ENCODE measurements at places on chromosomes 2 and 18. TPM values are rescaled to one million over a fixed set of nuclear protein-coding genes. Genes with fewer than 3 reads are reported as not detected.

DNA sequence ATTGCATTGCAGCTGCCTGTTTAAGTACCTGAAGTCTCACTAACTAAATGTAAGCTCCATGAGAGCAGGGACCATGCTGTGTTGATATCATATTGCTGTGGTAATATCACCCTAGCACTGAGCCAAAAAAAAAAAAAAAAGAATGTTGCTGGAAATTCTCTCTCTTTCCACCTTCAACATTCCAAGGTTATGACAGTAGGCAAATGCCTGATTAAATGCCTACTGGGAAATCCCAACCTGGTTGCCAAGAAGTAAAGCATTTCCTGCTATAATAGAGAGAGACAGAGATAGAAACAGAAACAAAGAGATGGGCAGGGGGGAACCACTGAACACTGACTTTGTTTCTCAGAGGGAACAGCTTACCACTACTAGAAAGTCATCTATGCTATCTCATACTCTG lies 1604.2 kb downstream of the LRP1B start:
- no peak for DNase-seq
- H3K27me3 ChIP-seq, result no peaks in the 10 kb centered on the region
- H3K36me3 ChIP-seq, result no peaks in the 10 kb centered on the region
- H3K27ac ChIP-seq, result no peak overlapping the region
- H3K4me3 ChIP-seq, result no peak overlapping the region

DNA sequence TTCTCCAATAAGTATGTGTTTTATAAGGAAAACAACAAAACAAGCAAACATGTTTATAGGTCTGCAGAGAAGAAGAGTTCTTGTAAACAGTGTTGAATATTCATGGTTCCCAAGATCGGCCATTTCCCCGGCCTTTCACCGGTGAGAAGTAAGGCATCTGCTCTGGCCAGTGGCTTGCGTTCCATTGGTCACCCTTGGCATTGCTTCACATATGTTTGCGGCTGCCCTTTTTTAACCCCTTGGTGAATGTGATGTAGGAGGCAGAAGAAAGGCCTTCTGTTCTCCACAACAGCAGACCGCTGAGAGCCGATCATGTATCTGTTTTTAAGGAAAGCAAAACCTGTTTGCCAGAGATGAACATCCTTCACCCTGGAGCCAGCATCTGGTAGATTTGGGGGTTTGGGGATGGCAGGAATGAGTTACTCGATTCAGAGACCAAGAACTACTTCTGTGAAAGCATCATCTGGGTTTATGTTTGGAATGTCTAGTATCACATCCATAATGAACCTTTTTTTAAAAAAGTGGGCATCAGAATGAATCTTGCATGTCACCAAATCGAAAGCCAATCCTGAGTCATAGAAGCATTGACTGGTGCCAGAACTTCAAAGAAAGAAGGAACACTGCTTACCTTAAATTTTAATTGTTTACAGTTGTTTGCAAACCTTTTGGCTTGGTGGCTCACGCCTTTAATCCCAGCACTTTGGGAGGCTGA lies 112.3 kb downstream of the AGAP1 start:
- no peak for DNase-seq
- no peak overlapping the region for H3K4me3 ChIP-seq
- no peaks in the 10 kb centered on the region for H3K36me3 ChIP-seq
- no peaks in the 10 kb centered on the region for H3K27me3 ChIP-seq
- H3K4me1 ChIP-seq, result no peaks in the 10 kb centered on the region

GRCh38 chr2:65000644-65001043 lies 11.4 kb downstream of the SLC1A4 start:
- no peak overlapping the region for H3K27ac ChIP-seq
- H3K27me3 ChIP-seq, result no peaks in the 10 kb centered on the region
- H3K4me3 ChIP-seq, result no peak overlapping the region
- no peaks in the 10 kb centered on the region for H3K36me3 ChIP-seq
- H3K4me1 ChIP-seq, result no peaks in the 10 kb centered on the region

DNA sequence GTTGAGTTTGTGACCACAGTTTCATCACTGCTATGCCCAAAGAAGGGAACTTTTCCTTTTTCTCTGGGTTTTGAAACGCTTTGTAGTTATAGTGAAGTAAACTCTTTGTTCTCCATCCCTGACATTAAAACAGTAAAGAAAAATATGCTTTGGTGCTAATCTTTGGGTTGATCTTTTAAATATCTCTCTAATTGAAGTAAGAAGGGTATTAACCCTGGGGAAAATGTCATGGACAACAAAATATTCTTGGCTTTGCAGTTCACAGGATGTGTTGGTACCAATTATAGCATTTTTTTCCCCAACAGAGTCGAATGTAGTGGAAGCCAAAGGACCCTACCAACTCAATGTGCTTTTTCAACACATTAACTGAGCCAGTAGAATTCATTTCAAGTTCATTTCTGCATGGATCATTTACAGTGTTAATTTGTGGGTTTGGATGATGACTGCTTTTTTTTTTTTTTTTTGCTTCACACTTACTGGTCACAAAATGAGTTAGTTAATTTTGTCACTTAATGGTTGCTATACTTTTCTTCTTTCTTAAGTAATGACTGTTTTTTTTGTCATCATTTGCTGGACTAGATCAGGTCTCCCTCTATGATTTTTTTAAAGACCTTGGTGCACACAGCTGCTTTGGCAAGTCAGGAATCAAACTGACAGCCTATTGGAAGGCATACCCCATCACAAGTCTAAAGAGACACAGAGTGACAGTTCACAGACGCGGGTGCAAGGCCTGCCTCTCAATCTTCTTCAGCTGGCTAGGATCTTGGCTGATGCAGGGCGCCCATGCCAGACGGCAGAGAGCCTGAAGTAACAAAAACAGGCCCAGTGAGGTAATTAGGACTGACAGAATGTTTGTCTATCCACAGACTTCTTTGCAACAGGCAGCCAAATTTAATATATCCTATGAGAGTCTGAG lies 98.8 kb upstream of the MMADHC start:
- H3K27me3 ChIP-seq, result no peaks in the 10 kb centered on the region
- DNase-seq, result no peak
- H3K36me3 ChIP-seq, result no peaks in the 10 kb centered on the region
- H3K4me1 ChIP-seq, result no peaks in the 10 kb centered on the region
- no peak overlapping the region for H3K4me3 ChIP-seq
- no peak overlapping the region for H3K27ac ChIP-seq

- H3K4me3 ChIP-seq, result no peak overlapping the region
- no peaks in the 10 kb centered on the region for H3K36me3 ChIP-seq
- no peak overlapping the region for H3K27ac ChIP-seq
- no peaks in the 10 kb centered on the region for H3K4me1 ChIP-seq
- no peak for DNase-seq
These were observed 109.1 kb downstream of the KCNH7 start for GRCh38 chr2:162729469-162729868.

- no peak for DNase-seq
- H3K27me3 ChIP-seq, result no peaks in the 10 kb centered on the region
- H3K27ac ChIP-seq, result no peak overlapping the region
- H3K4me1 ChIP-seq, result peaks cover 6% of the 10 kb centered on the region
These were observed 94.2 kb downstream of the CD8B2 start for GRCh38 chr2:106581328-106581727.

DNA sequence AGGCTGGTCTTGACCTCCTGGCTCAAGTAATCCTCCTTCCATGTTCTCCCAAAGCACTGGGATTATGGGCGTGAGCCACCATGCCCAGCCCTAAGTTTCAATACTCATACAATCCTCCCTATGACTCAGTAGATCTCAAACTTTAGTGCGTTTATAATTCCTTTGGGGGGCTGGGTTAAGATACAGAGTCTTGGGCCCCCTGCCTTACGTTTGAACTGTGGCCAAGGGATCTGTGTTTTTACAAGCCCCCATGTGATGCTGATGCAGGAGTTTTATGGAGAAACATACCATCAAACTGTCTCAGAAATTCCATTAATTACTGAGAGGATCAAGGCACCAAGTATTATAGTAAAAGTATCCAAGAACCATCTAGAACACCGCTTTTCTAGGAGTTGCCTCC lies 38.2 kb upstream of the FAM136A start:
- H3K36me3 ChIP-seq, result no peaks in the 10 kb centered on the region
- no peaks in the 10 kb centered on the region for H3K27me3 ChIP-seq
- no peak for DNase-seq
- no peaks in the 10 kb centered on the region for H3K4me1 ChIP-seq

- H3K27me3 ChIP-seq, result no peaks in the 10 kb centered on the region
- H3K4me1 ChIP-seq, result no peaks in the 10 kb centered on the region
- no peak overlapping the region for H3K27ac ChIP-seq
- H3K36me3 ChIP-seq, result peaks cover 19% of the 10 kb centered on the region
- DNase-seq, result no peak
- H3K4me3 ChIP-seq, result no peak overlapping the region
These were observed 49.4 kb downstream of the PELI1 start for GRCh38 chr2:64094663-64095382.

DNA sequence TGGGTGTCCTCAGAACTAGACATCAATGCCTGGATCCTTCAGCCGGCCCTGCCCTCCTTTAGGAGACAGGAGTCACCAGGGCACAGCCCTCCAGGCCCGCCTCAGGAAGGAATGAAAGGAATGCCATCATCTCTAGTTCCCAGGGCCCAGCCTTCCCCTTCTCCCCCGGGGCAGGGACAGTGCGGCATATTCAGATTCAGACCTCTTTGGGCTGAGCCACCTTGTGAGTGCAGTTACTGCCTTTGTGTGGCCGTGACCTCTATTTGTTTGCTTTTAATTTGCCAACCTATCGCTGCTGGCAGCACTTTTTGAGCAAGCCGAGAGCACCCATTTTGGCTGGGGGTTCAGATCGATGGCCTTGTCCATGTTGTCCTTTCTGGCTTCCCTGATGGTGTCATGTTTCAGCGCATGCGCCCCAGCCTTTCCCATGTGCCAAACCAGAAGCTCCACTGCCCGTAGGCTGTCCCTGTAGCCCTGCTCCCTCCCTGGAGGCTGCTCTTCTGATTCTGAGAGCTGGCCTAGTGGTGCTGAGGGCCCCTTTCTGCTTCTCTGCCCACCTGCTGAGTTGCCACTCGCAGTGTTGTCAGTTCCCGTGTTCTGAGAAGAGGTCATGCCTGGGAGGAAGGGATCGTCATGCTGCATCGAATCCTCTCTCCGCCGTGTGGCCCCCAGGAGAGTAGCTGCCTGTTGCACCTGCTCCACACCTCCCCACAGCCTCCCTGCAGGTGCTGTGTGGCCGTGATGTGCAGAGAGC lies 10.9 kb downstream of the ANKRD23 start:
- no peaks in the 10 kb centered on the region for H3K4me1 ChIP-seq
- H3K36me3 ChIP-seq, result peaks cover 33% of the 10 kb centered on the region
- DNase-seq, result peak; percentile 98
- no peak overlapping the region for H3K4me3 ChIP-seq
- H3K27ac ChIP-seq, result peak overlapping the region; percentile 28

- no peaks in the 10 kb centered on the region for H3K36me3 ChIP-seq
- no peak overlapping the region for H3K27ac ChIP-seq
- H3K4me1 ChIP-seq, result no peaks in the 10 kb centered on the region
- H3K27me3 ChIP-seq, result no peaks in the 10 kb centered on the region
- no peak overlapping the region for H3K4me3 ChIP-seq
- no peak for DNase-seq
These were observed 31.2 kb downstream of the TWIST2 start for GRCh38 chr2:238879043-238879442.

The MC4R gene
- total RNA-seq, result not detected

The MFSD2B gene
- total RNA-seq, result 0.62 TPM

The RSAD2 gene
- 2.7 TPM for total RNA-seq

The NEU2 gene
- not detected for total RNA-seq

The HJURP gene
- 0.37 TPM for total RNA-seq

The TRIM43 gene
- not detected for total RNA-seq

The AKAIN1 gene
- not detected for total RNA-seq

The ERBB4 gene
- not detected for total RNA-seq

The ALLC gene
- total RNA-seq, result not detected

The DPP4 gene
- 22.4 TPM for total RNA-seq

The MERTK gene
- total RNA-seq, result 13.1 TPM

The PSTPIP2 gene
- total RNA-seq, result 15.2 TPM

All from right lobe of liver (tissue), 6 donors.